ENCODE measurements at places on chromosomes 3 and 15.

GRCh38 chr15:44719293-44719999 is 8.1 kb downstream of the B2M start:
- DNase-seq, result no peak

- no peak for DNase-seq
These were observed 4.5 kb upstream of the SCG5 start for GRCh38 chr15:32636908-32637567.

GRCh38 chr15:84840255-84840654 is 23.1 kb downstream of the ALPK3 start:
- no peak for DNase-seq

- DNase-seq, result no peak
These were observed 1077.8 kb downstream of the ZPLD1 start for GRCh38 chr3:103512595-103512994.

DNA sequence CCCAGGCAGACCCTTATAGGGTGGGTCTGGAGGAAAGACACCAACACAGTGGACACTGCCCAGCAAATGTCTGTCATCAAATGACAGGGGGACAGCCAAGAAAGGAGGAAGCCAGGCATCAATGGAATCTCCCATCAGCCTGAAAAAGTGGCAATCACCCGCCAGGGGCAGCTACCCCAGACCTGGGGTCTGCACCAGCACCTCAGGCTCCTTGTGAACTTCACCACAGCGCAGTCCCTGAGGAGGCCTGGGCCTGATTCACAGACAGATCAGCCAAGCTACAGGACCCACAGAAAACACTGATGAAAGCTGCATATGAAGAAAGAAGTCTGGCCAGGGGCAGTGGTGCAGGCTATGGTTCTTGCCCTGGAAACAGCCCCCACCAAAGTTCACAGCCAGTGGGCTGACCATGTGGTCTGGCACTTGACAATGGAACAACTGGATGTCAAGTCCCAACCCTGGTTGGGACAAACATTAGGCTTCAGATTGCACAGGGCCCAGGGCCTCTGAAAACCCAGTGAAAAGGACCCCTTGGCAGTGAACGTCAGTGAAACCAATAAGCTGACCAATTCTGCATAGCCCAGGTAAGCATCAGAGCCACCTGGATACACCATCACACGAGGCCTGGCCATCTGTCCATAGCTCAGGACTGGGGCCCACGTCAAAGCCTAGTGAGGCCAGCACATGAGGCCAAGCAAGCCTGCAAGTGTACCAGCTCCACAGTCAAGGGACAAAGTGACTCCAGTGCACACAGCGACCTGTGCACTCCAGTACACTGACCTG is 29.1 kb downstream of the ALS2CL start:
- no peak for DNase-seq

DNA sequence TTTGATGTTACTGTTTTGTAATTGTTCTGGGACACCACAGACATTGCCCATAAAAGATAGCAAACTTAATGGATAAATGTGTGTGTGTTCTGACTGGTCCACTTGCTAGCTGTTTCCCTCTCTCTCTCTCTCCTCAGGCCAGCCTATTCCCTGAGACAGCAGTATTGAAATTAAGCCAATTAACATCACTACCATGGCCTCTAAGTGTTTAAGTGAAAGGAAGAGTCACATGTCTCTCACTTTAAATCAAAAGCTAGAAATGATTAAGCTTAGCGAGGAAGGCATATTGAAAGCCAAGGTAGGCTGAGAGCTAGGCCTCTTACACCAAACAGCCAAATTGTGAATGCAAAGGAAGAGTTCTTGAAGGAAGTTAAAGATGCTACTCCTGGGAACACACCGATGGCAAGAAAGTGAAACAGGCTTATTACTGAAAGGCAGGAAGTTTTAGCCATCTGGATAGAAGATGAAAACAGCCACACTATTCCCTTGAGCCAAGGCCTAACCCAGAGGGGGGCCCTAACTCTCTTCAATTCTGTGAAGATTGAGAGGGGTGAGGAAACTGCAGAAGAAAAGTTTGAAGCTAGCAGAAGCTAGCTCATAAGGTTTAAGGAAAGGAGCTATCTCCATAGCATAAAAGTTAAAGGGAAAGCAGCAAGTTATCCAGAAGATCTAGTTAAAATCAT is 295.1 kb downstream of the CHST2 start:
- DNase-seq, result no peak
